Neural crest cell (in vitro differentiated cells): ENCODE measurements at places on chromosomes 2 and 18. TPM values are rescaled to one million over a fixed set of nuclear protein-coding genes. Genes with fewer than 3 reads are reported as not detected.
A peak's percentile ranks its signal among the peaks of the same experiment; 100 is the strongest.

- DNase-seq, result no peak
These were observed 83.3 kb downstream of the SMIM21 start for GRCh38 chr18:75344161-75344560.

GNLY gene
- not detected in 2 replicates for total RNA-seq

GRCh38 chr2:241804326-241805229 is 4.4 kb upstream of the NEU4 start:
- DNase-seq, result no peak

DNA sequence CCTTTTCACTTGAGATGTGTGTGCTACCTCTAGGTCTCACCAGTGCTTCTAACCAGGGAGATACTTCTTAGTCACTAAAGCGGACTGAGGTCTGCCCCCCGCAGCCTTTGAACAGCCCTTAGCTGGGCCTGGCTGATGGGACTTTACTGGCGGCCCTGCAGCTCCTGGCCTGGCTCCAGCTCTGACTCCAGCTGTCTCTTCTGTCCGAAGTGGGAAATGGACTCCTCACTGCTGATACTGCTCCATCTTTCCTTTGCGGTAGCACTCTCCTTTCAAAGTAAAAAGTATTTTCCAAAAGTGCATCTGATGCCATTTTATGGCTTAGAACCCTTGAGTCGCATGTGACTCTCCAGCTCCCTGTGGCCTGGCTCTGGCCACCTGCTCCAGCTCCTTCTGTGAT is 64.5 kb downstream of the ATP9B start:
- no peak for DNase-seq

DNA sequence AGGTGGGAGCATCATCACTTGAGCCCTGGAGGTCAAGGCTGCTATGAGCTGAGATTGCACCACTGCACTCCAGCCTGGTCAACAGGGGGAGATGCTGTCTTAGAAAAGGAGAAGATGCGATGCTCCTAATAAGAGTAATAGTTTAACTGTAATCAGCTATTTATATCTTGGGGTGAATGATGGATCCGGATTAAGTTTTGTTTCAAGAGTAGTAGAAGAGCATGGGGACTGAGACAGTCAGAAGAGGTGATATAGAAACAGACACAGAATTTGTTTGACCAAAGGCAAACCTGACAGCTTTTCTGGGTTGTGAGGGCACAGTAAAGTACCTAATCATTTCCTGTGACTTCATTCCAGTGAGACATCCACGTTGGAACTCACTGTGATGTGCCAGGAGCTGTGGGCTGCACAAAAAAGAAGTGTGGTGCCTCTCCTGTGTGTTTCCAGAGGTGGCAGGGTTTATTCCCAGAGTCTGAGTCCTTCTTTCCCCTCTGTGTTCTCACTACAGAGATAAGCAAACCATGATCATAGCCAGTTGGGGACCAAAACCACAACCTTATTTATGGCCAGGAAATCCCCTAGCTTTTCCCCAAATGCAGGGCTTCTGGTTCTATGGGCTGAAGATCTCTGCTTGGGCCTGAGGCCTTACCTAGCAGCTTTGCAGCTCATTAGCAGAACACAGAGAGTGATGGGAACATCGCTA is 113.7 kb downstream of the XRCC5 start:
- no peak for DNase-seq

DNA sequence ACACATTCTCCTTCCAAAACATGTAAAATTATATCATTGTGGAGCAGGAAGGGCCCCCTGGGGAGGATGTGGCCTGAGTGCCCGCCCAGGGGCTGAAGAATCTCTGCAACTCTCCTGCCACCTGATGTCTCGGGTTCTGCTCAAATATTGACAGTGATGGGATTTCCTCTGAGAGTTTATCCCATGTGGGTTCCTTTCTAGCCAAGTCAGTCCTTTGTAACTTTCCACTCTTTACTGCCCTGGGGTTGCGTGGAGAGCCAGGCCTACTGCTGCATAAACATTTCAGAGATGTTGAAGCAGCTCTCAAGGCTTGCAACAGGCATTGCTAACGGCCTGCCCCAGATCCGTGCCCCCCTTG is 4.0 kb upstream of the RAB17 start:
- DNase-seq, result no peak

DNA sequence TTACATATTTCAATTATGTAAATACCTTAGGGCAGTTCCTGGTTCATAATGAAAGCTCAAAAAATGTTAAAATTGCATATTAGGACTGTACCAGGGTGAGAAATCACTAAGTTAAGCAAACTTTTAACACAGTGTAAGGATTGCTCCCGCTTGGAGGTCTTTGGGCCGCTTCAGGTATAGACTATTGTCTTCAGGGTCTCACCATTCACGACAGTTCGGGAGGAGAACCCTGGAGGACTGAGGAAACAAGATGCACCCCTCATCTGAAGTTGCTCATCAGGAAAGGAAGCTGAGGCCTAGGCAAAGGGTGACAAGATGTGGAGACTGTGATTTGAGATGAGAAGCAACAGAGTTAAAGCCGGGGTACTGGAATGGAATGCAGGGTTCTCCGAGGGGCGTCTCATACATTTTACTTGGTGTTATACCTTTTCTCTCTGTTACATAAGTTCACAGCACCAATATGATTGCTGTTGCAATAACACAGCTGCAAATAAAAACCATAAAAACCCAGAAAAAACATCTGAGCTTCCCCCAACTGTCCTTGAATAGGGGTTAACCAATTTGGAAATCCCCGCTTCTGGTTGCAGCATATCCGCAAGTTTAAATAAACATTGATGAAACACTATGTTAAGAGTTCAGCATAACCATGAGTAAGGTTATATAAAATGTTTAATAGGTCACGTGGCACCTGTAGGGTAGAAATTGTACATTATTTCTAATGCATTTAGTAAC is 40.1 kb downstream of the FBXO48 start:
- no peak for DNase-seq

GRCh38 chr2:17148407-17149145 is 369.7 kb downstream of the RAD51AP2 start:
- DNase-seq, result peak; percentile 9
